HT1080 (cell line): ENCODE measurements at places on chromosomes 2 and 18. TPM values are rescaled to one million over a fixed set of nuclear protein-coding genes. Genes with fewer than 3 reads are reported as not detected.

DNA sequence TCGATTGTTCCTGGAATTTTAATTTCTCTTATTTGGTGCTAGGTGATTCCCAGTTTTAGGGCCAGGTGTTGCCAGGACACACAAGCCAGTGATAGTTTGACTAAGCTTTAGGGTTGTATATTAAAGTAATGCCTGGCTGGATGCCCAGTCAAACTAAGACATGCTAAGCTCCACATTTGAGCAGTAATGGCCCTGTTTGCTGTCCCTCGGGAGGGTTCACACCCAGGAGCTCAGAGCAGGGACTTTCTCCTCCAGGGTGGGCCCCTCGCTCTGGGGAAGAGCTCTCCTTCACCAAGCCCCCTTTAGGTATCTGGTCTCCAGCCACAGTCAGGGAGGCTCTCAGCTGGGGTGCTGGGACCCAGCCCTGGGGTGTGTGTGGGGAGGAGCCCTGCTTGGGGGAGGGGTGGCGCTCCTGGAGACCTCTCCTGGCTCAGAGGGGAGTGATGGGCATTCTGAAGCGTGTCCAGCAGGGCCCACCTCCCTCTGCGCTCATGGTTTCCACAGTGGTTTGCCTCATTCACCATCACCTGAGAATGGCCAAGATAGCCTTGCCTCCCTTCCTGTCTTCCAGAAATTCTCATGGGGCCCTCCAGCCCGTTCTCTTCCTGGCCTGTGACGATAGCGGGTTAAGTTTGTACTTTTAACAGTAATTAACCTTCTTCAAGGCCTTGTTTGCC, 31.7 kb downstream of the INPP4A start:
- DNase-seq: no peak

GRCh38 chr2:213219816-213220215, 64.4 kb upstream of the SPAG16 start:
- DNase-seq: no peak

DNA sequence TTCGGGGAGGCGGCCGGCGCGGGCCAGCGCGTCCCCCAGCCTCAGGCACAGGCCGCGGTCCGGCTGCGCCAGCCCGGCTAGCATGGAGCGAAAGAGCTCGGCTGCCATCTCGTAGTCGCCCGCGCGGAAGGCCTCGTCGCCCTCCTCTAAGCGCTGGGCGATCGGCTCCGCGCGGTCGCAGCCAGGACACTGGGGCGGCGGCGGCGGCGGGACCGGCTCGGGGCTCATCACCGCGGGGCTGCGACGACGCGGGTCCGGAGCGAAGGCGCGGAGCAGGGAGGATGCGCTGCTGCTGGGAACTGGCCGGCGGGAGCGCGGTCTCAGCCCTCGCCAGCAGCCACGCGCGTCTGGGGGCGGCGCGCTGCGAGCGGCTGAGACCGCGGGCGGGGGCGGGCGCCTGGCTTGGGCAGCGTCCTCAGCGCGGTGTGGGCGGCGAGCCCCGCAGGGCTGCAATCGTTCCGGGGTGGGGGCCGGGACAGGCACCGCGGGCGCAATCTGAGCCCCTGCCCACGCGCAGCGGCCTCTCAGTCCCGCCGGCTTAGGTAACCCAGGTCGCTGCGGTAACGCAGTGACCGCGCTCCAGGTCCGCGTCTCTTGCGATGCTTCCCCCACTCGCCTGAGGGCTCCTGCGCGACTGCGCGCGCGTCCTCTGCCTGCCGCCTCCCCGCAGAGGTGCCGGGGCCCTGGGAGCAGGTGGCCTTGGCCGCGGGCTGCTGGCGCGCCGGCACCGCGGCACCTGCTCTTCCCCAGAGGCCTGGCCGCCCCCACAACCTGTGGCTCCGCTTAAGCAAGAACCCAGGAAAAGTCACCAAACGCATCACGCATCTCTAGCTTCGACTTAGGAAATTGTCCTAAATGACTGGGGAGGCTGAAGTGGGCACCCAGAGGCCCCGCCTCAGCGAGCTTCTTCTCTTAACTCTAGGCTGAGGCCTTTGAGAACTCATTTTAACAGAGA, at the start of gene LONRF2:
LONRF2 (minus strand) TSS at position 636 of the 955 bp plus-strand sequence; CDS start at position 228, 408 bp downstream.
- no peak for DNase-seq

- DNase-seq: no peak
These were observed 40.7 kb downstream of the SLC9A2 start for GRCh38 chr2:102660070-102660469.

GRCh38 chr2:26650713-26651469, 9.7 kb upstream of the CIB4 start:
- DNase-seq: no peak

Gene HAAO
- not detected in 2 replicates for total RNA-seq
